ENCODE measurements at places on chromosomes 6 and 20.

DNA sequence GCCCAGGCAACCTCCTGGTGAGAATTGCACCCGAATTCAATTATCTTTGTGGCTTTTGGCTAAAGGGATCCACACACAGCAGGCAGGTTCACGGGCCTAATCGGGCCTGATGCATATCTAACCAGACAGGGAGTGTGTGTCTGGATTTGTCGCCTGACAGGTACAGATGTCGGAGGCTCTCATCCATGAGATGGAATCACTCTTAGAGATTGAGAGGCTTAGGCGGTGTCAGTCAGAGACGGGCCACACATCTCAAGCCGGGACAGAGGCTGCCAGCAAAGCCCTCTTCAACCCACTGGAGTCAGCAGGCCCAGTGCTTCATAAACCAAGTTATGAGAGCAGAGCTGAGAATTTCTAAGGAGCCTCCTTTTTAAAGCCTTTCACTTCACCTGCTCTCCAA is 247.0 kb downstream of the LRFN2 start:
- no peak for DNase-seq

- DNase-seq, result no peak
Observed at GRCh38 chr20:33787253-33787891, 23.8 kb upstream of the CHMP4B start.

DNA sequence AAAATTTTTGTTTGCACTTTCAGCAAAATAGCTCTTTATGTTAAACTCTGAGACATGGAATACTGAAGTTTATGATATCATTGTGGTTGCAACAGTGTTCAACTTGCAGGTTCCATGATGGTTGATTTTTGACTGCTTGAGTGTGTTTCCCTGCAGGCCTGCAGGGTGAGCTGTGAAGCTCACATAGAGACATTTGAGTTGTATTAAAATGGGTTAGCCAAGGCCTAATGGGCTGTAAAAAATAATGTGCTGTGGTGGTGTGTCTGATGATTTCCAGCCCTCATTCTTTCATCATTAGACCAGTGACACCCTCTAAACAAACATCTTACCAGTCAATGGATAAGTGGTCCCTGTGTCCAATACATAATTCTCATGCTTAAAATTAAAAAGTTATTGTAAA is 321.4 kb downstream of the FARS2 start:
- DNase-seq, result no peak

DNA sequence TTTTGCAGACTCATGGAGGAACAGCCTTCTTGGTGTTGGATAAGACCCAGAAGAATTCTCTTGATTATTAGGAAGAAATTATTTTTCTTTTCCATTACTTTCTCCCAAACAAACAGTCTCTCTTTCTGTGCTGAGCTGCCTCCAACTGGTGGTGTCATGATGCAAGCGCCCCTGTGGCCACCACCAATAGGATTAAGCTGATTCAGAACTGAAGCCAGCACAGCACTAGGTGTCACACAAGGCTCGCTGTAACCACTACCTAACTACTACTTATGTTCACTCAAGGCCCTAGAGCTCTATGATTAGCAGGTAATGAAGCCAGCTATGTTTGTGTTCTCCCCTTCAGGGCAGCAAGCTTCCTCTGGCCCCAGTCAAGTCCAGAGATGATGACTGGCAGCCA is 123.4 kb downstream of the HTR1B start:
- no peak for DNase-seq

DNA sequence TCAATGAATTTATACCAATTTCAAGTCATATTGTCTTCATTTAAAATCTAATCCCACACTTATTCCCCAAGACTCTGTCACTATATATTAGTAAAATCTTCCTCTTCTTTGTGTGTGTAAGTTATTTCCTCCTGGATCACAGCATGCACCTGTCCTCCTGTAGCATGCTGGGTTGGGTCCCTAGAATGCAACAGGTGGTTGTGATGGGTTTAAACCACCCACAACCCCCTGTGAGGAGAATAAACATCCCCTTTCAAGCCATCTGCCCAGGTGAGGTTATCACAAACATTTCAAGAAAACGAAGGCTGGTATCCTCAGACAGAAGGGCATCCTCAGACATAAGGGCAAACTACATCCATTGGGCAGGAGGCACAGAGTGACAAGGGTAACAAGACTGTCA is 26.4 kb downstream of the DZANK1 start:
- DNase-seq, result no peak

DNA sequence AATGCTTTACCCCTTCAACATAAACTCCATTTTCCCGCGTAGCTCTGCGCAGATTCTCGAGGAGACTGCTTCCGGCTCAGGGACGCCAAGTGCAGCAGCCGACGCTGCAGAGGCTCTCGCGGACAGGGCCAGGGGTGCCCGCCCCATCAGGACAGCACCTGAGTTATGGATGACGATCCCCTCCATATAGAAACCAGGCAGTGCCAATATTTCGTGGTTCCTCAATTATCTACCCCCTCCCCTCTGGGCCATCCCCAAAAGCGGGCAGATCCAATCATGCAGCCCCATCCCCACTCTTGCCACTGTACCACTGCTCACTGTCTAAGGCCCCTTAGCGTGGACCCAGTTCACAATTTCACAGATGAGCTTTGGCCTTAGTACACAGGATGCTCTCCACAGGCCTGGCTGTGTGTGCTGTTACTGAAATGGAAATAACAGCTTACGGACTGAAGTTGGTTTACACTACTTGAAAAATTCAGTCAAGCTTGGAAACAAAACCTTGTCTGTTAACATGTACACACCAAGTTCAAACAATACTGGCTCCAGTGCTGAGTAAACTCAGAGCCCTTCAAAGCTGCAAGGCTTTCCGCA is 74.5 kb downstream of the DACT2 start:
- DNase-seq, result no peak

DNA sequence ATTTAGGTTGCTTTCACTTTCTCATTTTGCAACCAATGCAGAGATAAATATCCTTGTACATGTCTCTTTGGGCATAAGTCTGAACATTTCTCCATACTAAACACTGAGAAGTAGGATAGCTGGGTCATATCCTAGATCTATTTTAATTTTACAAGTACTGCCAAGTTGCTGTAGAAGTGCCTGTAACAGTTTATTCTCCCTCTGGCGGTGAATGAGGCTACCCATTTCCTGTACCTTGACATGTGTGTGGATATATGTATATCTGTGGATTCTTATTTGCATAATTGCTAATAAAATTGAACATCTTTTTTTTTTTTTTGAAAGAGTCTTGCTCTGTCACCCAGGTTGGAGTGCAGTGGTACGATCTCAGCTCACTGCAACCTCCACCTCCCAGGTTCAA is 48.0 kb upstream of the PNRC1 start:
- DNase-seq, result no peak

- no peak for DNase-seq
Observed at GRCh38 chr6:79671600-79672266, 40.6 kb downstream of the SH3BGRL2 start.

DNA sequence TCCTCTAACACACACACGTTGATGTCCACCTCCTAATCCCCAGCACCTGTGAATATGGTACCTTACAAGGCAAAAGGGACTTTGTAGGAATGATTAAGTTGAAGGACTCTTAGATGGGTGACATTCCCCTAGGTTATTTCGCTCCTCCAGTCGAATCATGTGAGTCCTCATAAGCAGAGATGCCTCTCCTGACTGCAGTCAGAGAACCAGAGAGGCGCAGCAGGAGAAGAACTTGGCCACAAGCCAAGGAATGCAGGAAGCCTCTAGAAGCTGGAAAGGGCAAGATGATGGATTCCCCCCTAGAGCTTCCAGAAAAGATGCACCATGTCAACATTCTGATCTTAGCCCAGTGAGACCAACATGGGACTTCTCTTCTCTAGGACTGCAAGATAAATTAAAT is 133.1 kb upstream of the PTPRT start:
- DNase-seq, result no peak

GRCh38 chr6:36743032-36743431 is 45.4 kb downstream of the RAB44 start:
- DNase-seq, result no peak

DNA sequence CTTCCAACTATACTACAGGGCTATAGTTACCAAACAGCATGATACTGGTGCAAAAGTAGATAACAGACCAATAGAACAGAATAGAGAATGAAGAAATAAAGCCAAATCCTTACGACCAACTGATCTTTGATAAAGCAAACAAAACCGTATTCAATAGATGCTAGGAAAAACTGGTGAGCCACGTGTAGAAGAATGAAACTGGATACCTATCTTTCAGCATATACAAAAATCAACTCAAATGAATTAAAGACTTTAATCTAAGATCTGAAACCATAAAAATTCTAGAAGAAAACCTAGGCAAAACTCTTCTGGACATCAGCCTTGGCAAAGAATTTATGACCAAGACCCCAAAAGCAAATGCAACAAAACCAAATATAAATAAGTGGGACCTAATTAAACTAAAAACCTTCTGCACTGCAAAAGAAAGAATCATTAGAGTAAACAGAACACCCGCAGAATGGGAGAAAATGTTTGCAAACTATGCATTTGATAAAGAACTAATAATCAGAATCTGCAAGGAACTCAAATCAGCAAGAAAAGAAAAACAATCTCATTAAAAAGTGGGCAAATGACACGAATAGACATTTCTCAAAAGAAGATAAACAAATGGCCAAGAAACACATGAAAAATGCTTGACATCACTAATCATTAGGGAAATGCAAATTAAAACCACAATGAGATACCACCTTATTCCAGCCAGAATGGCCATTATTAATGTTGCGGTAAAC is 109.8 kb downstream of the TAF4 start:
- DNase-seq, result no peak

- DNase-seq, result no peak
Observed at GRCh38 chr6:100818066-100818465, 63.1 kb downstream of the ASCC3 start.

DNA sequence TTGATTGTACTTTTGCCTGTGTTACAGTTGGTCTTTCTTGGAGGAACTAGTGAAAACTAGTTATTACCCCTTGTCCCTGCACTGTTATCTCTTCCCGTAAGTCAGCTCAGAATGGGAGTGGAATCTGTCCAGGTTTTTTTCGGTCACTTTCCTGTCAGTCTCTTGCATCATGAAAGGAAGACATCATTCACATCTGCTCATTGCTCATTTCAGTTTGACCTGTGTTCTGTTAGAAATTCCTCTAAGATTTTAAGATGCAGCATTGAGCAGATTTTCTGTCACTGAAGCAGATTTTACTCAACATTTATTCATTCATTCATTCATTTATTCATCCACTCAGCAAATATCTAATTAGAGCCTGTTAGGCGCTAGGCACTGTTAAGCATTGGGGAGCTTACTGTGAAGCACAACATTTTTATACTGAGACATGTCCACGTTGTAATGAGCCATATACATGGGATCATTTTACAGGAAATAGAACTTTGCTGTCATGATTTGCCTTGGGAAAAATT is 33.1 kb upstream of the HINT3 start:
- no peak for DNase-seq

DNA sequence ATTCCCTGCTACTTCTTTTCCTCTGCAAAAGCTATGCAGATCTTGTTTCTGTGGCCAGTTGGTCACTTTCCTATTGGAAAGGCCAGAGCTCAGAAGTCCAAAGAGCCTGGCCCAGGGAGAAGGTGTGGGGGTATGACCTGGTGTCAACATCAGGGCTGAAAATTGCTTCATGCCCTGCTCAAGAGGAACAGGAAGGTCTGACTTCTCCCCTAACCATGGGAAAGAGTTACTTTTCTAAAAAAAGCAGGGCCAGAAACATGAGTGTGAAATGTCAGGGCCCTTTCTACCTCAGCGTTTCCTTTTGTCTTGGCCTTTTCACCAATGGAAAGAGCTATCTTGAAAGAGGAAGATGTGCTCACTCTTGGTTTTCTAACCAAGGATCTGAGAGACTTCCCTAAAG is 117.4 kb downstream of the MAFB start:
- DNase-seq, result no peak

DNA sequence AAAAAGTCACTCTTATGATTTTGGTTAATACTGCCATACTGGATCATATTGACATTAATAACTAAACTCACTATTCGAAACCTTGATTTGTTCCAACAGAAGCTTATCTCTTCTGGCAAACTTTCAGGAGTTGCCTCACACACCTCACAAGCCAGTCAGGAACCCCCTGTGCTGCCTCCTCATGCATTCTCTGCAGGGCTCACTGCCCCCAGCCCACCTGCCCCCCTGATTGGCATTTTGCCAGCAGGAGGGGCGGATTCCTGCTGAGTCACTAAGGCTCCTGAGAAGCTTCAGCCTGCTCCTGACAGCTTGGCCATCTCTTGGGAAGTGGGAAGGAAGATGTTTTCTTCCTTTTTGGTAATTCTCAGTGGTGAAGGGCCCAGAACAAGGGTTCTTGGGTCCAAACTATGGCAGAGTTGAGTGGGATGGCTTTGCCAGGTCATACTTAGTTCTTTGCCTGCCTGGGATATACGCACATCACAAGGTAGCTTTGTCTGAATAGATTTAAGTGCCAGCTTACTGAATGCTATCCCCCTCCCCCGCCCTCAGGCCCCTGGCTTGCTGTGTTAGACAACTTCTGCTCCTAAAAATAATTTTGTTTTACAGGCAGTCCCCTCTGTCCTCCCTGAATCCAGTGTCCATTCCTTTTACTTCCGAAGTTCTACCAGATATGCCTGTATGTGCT is 31.4 kb downstream of the SLC35F1 start:
- DNase-seq, result no peak

GRCh38 chr6:167407239-167408064 is 82.6 kb downstream of the TTLL2 start:
- no peak for DNase-seq

GRCh38 chr6:110408901-110409300 is 6.5 kb downstream of the DDO start:
- no peak for DNase-seq

DNA sequence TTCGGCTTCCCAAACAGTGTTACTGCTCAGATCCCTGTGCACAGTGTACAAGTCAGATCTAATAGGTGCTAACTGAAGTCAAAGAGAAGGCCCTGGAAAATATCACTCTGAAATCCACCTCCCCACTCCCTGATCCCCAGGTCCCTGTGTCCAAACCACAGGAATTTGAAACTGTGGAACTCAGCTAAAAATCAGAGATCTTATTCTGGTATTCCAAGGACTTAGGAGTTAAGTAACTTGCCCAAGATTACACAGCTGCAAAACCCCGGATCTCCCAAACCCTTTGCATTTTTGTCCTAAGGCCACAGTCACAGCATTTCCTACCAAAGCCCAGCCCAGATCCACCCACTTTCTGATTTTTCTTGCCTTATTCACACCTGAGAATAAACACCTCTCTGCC is 32.3 kb upstream of the SLC23A2 start:
- DNase-seq, result no peak

- no peak for DNase-seq
Observed at GRCh38 chr6:17971128-17972073, 16.0 kb downstream of the KIF13A start.

All from memory B cell (primary cell).